ENCODE measurements at places on chromosomes 7 and 10.

GRCh38 chr7:132213583-132213982, 362.7 kb downstream of the PLXNA4 start:
- DNase-seq = no peak

- no peak for DNase-seq
Observed at GRCh38 chr7:25320791-25321190, 92.5 kb upstream of the NPVF start.

DNA sequence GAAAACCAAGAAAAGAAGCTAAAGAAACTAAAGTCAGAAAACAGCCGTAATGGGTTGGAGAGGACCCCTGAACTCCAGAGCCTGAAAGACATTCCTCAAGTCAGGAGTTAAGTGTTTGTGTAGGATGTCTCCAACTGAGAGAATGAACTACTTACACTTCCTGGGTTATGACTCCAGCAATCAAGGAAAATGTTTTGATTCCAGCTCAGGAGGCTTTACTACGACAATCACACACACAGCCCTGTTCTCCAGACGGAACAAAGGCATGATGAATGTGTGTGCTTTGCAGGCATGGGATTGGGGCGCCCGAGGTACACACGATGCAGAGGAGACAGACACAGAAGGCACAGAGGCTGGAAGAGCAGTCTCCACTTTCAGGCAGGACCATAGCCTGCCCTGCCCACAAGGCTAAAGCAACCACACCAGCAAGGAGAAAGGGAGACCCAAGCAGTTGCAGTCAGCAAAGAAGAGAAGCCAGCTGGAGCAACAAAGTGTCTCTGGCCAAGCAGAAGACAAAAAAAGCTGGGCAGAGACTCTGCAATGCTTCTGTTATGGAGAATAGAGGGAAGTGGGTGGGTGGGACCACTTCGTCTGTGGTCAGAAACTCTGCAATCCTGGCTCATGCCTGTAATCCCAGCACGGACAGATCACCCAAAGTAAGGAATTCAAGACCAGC, 89.1 kb downstream of the GRB10 start:
- DNase-seq = no peak

- no peak for DNase-seq
Observed at GRCh38 chr10:104057717-104058116, 28.0 kb downstream of the COL17A1 start.

- DNase-seq = no peak
Observed at GRCh38 chr7:115387137-115387536, 465.2 kb downstream of the MDFIC start.
